A549 treated with dexamethasone at 1 μM for 4 hours (cell line): ENCODE measurements at places on chromosomes 11 and 22. TPM values are rescaled to one million over a fixed set of nuclear protein-coding genes. Genes with fewer than 3 reads are reported as not detected.

TIGD3 gene
- 0.80 to 1.2 TPM (median 1.0 TPM) in 5 replicates for total RNA-seq

HTR3B gene
- not detected in 5 replicates for total RNA-seq

FJX1 gene
- 31.8 to 42.4 TPM (median 40.0 TPM) in 5 replicates for total RNA-seq

RASSF7 gene
- 53.9 to 61.7 TPM (median 58.5 TPM) in 5 replicates for total RNA-seq

MICALL1 gene
- 17.5 to 23.4 TPM (median 20.7 TPM) in 5 replicates for total RNA-seq

WBP2NL gene
- total RNA-seq = 0.07 to 0.08 TPM in 2 of 5 replicates, not detected in the others

OSBP gene
- 29.6 to 38.8 TPM (median 34.0 TPM) in 5 replicates for total RNA-seq

DCHS1 gene
- total RNA-seq = 0.07 to 0.15 TPM (median 0.09 TPM) in 5 replicates

FBLN1 gene
- total RNA-seq = 37.5 to 56.5 TPM (median 51.5 TPM) in 5 replicates

NCF4 gene
- 0.11 to 0.13 TPM in 2 of 5 replicates, not detected in the others for total RNA-seq

CELSR1 gene
- 23.5 to 37.7 TPM (median 35.7 TPM) in 5 replicates for total RNA-seq

NXPE1 gene
- total RNA-seq = not detected in 5 replicates

WEE1 gene
- total RNA-seq = 18.1 to 23.6 TPM (median 21.1 TPM) in 5 replicates

NRXN2 gene
- total RNA-seq = 0.13 to 0.31 TPM (median 0.20 TPM) in 5 replicates

ARFIP2 gene
- total RNA-seq = 48.7 to 56.6 TPM (median 52.4 TPM) in 5 replicates

CD6 gene
- 0.05 to 0.41 TPM (median 0.11 TPM) in 5 replicates for total RNA-seq

SLCO2B1 gene
- total RNA-seq = 3.4 to 4.5 TPM (median 3.5 TPM) in 5 replicates

TRIM49B gene
- 0.06 TPM in 1 of 5 replicates, not detected in the others for total RNA-seq

CKAP5 gene
- 67.2 to 80.9 TPM (median 74.0 TPM) in 5 replicates for total RNA-seq

GDPD4 gene
- total RNA-seq = not detected in 5 replicates

TNNT3 gene
- 0.15 to 0.25 TPM in 2 of 5 replicates, not detected in the others for total RNA-seq

FGF3 gene
- not detected in 5 replicates for total RNA-seq

PIWIL4 gene
- total RNA-seq = 0.12 to 0.31 TPM (median 0.14 TPM) in 5 replicates

ARHGAP20 gene
- total RNA-seq = 0.01 to 0.06 TPM (median 0.03 TPM) in 4 of 5 replicates, not detected in the other

OR51B5 gene
- total RNA-seq = 0.06 TPM in 1 of 5 replicates, not detected in the others

VSIG2 gene
- total RNA-seq = not detected in 5 replicates

OR2AG2 gene
- 0.05 to 0.08 TPM (median 0.05 TPM) in 3 of 5 replicates, not detected in the others for total RNA-seq

TMX2 gene
- 145 to 163 TPM (median 150 TPM) in 5 replicates for total RNA-seq

TMPRSS4 gene
- total RNA-seq = 0.07 TPM in 1 of 5 replicates, not detected in the others

MS4A6E gene
- total RNA-seq = not detected in 5 replicates

LYVE1 gene
- 0.36 to 1.2 TPM (median 0.64 TPM) in 5 replicates for total RNA-seq

SCGB1C1 gene
- total RNA-seq = not detected in 5 replicates

SAA4 gene
- not detected in 5 replicates for total RNA-seq

NELL1 gene
- not detected in 5 replicates for total RNA-seq

ISX gene
- total RNA-seq = not detected in 5 replicates

MS4A6A gene
- not detected in 5 replicates for total RNA-seq

GNG3 gene
- not detected in 5 replicates for total RNA-seq

CCDC188 gene
- total RNA-seq = not detected in 5 replicates

TMA7B gene
- total RNA-seq = not detected in 5 replicates

FOLR1 gene
- total RNA-seq = 0.24 TPM in 1 of 5 replicates, not detected in the others

MN1 gene
- total RNA-seq = 2.9 to 4.4 TPM (median 3.8 TPM) in 5 replicates

OR51B4 gene
- total RNA-seq = not detected in 5 replicates

CDON gene
- total RNA-seq = 1.2 to 2.9 TPM (median 1.6 TPM) in 5 replicates

ARHGAP32 gene
- total RNA-seq = 3.4 to 5.9 TPM (median 5.5 TPM) in 5 replicates

SHANK2 gene
- total RNA-seq = 7.0 to 12.1 TPM (median 8.8 TPM) in 5 replicates
